Amygdala (tissue), 56 donors: ENCODE measurements at places on chromosomes 13 and 19.

GRCh38 chr19:18589380-18590272, 1.0 kb downstream of the REX1BD start:
- DNase-seq = no peak

DNA sequence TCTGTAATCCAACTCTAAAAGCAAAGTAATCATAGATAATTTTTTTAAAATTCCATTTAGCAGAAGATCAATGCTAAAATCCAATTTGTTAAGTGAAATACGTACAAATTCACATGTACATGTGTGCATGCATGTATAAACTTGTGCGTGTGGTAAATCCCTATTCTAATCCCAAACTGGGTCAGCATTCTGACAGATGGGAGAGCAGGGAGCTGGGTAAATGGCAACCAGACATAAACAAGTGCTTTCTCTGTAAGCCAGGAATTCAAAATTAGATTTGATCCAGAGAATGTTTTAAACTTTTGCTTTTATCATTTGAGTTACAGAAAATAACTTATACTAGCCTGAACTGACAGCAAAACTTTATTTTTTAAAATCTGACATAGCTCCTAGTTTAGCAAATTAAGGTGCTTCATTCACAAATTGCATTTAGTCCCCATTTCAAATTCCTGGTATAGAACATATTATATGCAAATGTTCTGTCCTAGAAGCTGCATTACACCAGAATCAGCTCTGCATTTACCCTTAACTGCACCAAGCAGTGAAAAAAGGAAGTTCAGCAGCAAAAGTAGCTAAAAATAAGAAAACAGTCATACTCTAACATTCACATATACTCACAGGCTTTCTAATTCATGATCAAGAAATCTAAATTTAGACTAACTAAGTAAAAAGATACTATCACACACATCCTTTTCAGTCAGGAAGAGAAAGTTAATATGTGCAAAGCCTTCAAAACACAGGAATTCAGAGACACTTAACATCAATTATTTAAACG, 32.6 kb downstream of the UBL3 start:
- no peak for DNase-seq

DNA sequence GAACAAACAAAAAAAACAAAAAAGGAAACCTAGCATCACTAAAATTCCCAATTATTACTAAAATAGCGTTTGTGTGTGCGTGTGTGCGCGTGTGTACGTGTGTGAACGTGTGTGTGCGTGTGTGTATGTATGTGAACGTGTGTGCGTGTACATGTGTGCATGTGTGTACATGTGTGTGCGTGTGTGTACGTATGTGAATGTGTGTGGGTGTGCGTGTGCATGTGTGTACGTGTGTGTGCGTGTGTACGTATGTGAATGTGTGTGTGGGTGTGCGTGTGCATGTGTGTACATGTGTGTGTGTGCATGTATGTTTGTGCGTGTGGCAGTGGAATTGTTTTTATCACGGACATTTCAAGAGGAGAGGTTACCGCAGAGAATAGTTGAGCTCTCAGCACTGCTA, 21.6 kb downstream of the CATSPERD start:
- DNase-seq = no peak

DNA sequence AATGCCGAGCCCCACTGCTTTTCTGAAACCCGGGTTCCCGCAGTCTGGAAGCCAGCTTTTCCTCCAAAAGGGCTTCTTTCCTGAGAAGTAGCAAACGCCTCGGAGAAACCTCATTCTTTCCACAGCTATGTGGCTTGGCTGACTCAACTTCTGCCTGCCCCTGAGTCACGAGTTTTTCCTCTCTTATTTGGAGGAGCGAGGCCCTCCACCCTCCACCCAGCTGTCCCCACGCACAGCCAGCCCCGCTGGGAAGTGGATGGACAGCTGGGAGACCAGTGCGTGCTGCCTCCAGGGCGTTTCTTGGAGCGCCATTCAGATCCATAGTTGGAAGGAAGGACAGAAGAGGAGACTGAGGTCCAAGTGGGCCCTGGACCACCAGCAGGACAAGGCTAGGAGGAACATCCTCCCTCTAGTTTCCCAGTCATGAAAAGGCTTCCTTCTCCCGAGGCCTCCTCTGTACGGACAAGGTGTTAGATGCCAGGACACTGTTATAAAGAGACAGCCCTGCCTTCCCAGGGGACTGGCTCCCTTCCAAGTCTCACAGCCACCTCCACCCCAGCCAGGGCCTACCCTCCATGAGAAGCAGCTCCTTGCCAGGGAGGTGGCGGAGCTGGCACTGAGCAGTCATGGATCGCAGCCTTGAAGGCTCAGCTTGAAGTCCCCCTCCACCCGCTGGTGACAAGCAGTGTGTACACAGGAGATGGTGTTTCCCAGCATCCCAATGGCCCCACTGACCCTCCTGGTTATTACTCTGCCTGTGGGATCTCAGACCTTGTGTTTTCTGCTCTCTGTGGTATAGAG, 2.5 kb upstream of the PLEKHF1 start:
- DNase-seq = no peak

GRCh38 chr13:80305737-80306136, 35.2 kb downstream of the SPRY2 start:
- DNase-seq = no peak

DNA sequence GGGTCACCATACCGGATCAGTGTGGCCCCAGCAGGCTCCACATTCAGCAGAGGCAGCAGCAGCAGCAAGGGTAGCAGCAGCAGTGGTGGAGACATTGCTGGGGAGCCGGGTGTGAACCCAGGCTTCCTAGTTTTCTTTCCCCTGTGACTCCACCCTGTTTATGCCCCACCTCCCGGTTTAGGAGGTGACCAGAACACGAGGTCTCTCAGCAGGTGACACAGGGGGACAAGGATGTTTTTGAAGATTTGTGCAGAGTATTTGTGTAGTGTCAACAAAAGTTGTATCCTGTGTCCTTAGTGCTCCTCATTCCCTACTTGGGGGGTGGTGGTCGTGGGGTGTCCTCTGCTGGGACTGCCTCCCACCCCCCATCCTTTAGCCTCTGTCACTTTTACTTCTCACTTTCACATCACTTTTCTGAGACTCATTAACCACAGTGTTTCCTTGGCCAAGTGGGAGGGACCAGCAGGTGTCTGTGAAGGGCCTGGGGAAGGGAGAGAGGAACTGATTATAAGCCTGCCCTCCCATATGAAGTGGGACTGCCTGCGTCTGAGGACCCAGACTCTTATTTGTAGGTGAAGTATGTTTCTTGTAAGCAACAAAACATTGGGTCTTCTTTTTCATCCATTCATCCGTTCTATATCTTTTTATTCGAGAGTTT, 15.6 kb upstream of the KCNC3 start:
- DNase-seq = peak; percentile 4

DNA sequence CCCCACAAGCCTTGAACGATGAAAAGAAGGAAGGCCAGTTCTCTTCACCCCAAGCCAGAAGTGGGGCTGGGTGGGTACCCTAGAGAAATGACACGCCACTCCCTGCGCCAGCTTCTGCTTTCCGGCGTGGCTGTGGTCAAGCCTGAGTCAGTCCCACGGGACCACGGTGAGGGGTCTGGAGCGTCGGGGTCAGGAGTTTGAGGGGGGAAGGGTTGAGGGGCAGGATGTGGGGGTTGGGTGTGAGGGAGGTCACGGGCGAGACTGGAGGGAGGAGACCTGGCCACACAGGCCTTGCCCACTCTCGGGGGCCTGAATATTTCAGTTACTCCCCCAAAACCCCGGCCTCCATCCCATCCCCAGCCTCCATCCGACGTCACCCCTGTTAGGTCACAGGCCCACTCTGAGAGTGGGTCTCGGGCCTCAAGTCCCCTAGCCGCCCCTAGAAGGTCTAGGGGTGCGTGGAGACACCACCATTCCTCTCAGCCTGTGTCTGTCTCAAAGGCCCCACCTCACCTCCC, 500 bp upstream of the IFI30 start:
- DNase-seq = no peak

DNA sequence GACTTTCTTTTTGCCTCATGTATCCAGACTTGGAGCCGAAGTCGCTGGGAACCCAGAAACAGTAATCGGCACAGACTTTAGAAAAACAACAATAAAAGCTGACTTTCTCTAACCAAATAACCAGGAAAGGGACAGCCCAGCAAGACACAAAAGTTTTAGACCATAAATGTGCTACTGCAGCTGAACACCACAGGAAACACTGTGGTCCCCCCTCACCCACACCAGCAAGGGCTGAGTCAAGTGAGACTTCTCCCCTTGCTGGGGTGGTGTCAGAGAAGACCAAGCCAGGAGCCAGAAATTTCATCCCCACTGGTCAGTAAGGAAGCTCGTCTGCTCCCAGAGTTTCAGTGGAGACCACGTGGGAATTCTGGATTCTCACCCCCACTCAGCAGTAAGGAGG, 70.6 kb downstream of the ESD start:
- no peak for DNase-seq

GRCh38 chr19:49894011-49894664, 2.5 kb downstream of the IL4I1 start:
- DNase-seq = no peak

- DNase-seq = no peak
Measured at GRCh38 chr13:30313311-30313710, 6.0 kb upstream of the KATNAL1 start.

DNA sequence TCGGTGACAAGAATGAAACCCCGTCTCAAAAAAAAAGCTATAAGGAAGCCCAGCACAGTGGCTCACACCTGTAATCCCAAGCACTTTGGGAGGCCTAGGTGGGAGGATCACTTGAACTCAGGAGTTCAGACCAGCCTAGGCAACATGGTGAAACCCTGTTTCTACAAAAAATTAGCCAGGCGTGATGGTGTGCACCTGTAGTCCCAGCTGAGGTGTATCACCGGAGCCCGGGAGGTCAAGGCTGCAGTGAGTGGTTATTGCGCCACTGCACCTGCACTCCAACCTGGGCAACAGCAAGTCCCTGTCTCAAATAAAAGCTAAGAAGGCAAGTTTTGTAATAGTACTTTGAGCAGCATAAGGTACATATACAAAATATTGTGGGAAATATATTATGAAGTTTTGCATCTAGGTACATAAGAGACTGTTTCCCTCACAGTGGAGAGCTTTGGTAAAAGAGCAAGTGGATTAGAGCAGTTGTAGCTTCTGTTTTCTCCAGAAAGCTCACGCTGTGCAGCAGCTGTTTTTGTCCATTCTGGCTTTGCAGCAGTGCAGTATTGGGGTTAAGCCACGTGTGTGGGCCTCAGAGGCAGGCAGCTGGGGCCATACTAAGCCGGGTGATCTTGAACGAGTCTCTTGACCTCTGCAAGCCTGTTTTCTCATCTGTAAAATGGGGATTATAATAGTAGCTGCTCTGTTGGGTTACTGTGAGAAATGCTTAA, 35.4 kb downstream of the ARHGAP35 start:
- no peak for DNase-seq

- no peak for DNase-seq
Measured at GRCh38 chr13:43309311-43309710, 285.9 kb downstream of the DNAJC15 start.

- DNase-seq = no peak
Measured at GRCh38 chr13:73040968-73041596, 17.7 kb upstream of the KLF5 start.

- no peak for DNase-seq
Measured at GRCh38 chr19:52138278-52138982, 1.3 kb downstream of the ZNF616 start.

DNA sequence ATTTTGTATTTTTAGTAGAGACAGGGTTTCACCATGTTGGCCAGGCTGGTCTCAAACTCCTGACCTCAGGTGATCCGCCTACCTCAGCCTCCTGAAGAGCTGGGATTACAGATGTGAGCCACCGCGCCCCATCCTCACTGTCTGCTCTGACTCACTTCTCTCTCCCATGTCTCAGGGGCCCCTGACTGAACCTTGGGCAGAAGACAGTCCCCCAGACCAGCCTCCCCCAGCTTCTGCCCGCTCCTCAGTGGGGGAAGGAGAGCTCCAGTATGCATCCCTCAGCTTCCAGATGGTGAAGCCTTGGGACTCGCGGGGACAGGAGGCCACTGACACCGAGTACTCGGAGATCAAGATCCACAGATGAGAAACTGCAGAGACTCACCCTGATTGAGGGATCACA, 5.0 kb downstream of the SIGLEC9 start:
- DNase-seq = no peak

DNA sequence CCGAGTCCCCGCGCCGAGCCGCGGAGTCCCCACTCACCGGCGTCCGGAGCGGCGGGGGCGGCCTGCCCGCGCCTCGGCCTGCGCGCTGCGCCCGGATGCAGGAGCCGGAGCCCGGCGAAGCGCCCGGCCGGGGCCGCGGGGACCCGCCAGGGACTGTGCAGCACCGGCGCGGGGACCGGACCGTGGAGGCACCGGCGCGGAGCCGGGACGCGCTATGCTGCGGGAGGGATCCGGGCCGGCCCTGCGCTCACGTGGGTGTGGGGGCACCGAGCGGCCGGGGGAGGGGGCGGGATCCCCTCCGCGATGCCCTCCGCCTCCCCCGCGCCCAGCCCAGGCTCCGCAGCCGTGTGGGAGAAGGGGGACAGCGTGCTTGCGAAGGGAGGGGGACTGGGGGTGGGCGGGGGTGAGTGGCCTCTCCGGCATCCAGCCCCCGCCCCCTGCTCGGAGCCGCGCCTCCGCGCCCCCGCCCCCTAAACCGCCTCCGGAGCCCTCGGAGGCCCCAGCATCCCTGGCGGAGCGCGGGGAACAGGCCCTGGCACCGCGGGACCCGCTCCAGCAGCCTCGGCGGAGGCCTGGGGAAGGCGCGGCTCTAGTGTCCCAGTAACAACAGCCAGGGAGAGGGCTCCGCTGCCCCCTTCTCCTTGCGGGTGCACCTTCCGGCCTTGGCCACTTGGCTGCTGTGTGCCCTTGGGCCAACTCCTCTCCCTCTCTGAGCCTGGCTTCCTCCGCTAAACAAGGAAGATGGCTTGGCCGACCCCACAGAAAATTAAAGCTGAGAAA, at the start of gene SLC1A6:
SLC1A6 (minus strand) TSS at position 389 of the 780 bp plus-strand sequence. CDS start 6,954 bp downstream, outside the sequence.
- DNase-seq = peak; percentile 2

DNA sequence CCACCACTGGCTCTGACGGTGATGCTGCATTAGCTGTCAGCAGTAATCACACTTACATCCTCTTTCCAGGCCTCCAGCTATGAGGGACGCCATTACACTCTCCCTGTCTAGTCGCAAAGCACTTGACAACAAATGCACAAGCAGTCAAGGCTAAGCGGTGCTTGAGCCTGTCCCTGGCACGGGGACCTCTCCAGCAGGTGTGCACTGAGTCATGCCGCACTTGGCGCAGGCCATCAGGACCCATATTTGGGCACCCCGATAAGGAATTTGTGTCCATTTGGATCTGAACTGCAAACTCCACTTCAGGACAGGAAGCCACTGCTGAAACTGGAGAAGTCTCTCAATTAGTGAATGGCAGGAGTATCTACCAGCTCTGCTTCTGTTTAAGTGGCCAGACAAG, 301.9 kb upstream of the OBI1 start:
- DNase-seq = no peak

- no peak for DNase-seq
Measured at GRCh38 chr19:36140304-36141038, 605 bp downstream of the CAPNS1 start.

DNA sequence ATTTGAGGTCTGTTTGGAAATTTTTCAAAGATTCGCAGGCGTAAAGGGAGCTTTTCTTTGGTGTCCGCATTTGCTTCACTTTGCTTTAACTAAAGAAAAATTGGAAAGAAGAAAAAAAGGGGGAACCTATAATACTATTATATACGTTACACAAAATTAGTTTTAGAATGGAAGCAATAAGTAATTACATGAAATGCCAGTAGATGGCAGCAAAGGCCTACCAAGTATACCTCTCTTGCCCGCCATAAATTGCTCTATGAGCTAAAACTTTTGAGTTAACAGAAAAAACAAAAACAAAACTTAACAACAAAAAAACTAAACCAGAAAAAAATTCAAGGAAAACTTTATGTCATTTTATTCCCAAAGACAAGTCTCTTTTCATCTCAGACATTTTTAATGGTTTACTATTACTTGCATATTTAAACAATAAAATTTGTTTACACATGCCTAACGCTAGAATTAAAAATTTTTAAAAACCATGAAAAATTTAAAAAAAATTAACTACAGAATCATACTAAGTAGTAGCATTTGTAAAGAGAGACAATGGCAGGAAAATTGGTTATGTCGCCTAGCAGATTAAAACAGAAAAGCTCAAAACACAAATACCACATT, 271.4 kb downstream of the NALCN start:
- DNase-seq = no peak
